GM23248 (cell line): ENCODE measurements at places on chromosomes 6 and 20. TPM values are rescaled to one million over a fixed set of nuclear protein-coding genes. Genes with fewer than 3 reads are reported as not detected.
A peak's percentile ranks its signal among the peaks of the same experiment; 100 is the strongest.

SLC22A23 gene
- 2.4 TPM in 2 replicates for polyA plus RNA-seq

AARS2 gene
- 5.3 and 6.0 TPM in 2 replicates for polyA plus RNA-seq

SYCP2 gene
- 0.24 and 0.39 TPM in 2 replicates for polyA plus RNA-seq

MAS1 gene
- polyA plus RNA-seq = not detected in 2 replicates

PTPN1 gene
- 18.8 and 18.9 TPM in 2 replicates for polyA plus RNA-seq

LRRC73 gene
- 0.41 and 1.0 TPM in 2 replicates for polyA plus RNA-seq

GRCh38 chr6:6002005-6002847, 4.5 kb downstream of the NRN1 start:
- DNase-seq = peak; percentile 56

- no peak for DNase-seq
These were observed 1.4 kb upstream of the CDK19 start for GRCh38 chr6:110816677-110817076.

GRCh38 chr6:35068206-35068605, 72.9 kb downstream of the TCP11 start:
- no peak for DNase-seq

GRCh38 chr6:41078101-41078500, 5.3 kb downstream of the NFYA start:
- no peak for DNase-seq

DNA sequence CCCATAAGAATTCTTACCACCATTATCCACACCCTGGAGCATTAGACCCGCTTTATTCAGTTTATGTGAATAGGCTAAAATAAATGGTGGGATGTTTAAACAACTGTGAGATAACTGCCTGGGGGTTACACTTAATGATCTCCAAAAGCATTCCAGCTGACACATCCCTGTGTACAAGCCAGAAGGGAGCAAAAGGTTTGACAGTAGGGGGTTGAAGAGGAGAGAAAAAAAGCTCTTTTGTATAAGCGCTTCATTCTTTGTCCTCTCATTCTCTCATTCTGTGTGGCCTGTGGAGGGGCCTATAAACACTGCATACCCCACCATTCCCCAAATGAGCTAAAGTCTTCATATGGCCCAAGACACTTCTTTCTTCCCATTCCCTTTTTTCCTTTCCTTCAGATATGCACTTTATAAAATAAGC, 30.8 kb upstream of the COL21A1 start:
- DNase-seq = no peak

DNA sequence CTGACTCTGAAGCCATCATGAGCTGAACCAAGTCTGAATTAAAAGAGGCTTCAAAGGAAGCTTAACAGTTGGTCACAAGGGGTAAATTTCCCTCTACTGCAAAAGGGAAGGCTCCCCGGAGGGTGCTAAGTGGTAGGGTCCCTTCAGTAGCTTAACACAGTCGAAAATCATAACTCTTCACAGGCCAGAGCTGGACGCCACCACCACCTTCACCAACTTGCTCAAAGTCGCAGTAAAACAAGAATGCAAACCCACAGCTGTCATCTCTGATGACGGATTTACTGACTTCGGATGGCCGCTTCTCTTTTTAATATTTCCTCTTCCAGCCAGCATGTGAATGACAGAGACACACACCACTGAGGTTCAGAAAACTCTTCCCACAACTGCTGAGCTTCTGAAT, 144.7 kb upstream of the FBXL4 start:
- no peak for DNase-seq

DNA sequence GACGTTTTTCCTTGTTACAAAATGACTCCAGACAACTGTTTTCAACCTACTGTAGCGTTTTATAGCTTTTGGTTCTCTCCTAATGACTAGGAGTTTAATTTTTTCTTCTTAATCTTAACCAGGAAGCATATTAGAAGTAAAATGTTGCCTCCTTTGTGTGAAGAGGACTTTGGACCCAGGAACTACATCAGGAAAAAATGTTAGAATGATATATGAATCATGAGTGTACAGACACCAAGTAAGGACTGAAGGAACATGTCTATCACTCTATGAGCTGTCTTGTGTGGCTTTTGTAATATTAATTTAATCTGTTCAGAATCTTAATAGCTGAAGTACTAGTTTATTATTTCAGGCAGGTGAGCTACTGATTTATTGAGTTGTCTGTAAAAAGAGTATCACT, 71.0 kb upstream of the MARCKS start:
- DNase-seq = no peak

GRCh38 chr6:74073999-74074398, 378.0 kb downstream of the CD109 start:
- peak; percentile 81 for DNase-seq

DNA sequence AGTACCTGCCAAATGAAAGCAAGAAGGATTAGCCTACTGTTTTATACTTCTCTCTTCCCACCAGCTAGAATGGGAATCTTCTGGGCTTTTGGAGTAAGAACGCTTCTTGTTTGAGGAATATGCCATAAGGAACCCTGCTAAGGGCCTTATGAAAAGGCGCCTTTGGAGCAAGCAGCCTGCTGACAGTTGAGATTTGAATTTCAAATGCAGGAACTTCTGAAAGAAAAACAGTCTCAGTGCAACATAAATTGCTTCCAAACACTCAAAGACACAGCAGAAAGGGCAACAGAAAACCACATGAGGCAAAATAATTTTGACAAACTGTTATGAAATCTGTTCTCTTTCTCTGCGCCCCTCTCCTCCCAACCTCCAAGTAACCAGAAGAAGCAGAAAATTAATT, 149.4 kb upstream of the B3GAT2 start:
- no peak for DNase-seq

GRCh38 chr6:87483929-87484328, 11.2 kb downstream of the SLC35A1 start:
- peak; percentile 15 for DNase-seq

DNA sequence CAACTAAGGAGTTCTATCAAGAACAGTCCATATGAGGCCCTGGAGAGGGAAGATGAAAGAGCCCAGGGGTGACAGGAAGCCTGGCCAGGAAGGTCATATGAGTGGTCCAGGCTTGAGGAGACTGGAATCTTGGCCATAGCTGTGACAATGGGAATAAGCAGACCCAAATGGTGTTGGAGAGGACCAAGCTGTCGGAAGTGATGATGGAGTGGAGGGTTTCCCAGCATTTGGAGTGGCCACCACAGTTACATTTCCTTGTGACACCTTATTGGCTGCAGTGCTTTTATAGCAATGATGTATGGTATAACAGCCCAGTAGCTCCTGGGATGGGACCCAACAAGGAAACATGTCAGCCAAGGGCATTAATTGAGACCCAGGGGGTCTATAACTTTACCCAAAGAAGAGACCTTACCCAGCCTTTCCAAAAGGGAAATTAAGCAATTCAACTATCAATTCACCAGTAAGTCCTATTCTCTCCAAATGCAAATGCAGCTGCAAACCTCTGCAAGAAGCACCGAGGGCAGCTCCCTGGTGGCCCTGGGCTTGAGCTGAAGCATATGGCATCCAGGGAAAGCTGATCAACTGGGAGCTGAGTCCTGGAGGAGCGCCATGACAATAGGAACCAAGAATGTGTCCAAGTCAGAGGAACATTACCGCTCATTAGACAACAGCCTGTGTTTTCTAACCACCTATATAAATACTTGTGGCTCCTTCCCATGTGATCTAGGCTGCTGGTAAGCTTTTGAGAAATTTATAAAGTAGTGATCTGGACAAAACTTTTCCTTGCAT, 219.4 kb downstream of the SOD2 start:
- no peak for DNase-seq

GRCh38 chr6:25194172-25194678, 84.9 kb upstream of the CARMIL1 start:
- peak; percentile 32 for DNase-seq

GRCh38 chr6:133505681-133506080, 264.5 kb downstream of the EYA4 start:
- DNase-seq = no peak

- no peak for DNase-seq
These were observed 110.5 kb downstream of the ARHGAP18 start for GRCh38 chr6:129599467-129599866.

- DNase-seq = no peak
These were observed 33.4 kb upstream of the INSM1 start for GRCh38 chr20:20334489-20334888.

DNA sequence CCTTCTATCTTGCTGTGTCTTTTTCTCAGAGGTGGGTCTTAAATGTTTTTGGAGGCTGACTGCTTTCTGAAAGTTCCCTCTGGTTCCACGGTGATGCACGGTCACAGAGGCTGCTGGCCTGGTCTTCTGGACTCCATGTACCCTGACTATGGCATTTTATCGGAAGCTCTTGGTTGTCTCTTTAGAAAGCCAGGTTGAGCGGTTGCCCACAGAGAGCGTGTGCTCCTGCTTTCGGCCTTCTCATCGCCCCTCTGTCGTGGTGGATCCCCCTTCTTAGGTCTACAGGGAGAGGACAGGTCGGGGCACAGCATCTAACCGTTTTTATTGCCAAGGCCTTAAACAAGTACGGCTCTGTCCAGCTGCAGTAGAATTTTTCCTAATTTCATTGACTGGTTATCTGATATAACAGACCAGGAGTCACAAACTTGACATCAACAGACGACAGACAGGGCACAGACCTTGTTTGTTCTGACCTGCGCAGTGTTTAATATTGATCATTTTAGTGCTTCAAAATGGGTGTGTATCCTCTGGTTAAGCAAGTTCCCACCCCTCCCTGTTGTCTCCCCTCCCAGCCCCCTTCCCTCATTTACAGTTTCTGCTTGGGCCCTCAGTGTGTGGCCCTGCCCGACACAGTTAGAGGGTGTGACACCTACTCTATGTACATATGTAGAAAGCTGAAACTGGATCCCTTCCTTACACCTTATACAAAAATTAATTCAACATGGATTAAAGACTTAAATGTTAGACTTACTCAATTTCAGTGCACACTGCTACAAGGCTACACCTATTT, 24.7 kb downstream of the SYTL3 start:
- no peak for DNase-seq

GRCh38 chr6:80872199-80872950, 765.9 kb downstream of the BCKDHB start:
- DNase-seq = peak; percentile 25

- peak; percentile 72 for DNase-seq
These were observed at the start of gene CAP2 for GRCh38 chr6:17392978-17393891. TSS of gene CAP2 (plus strand) at chr6:17393595. CDS start at chr6:17421556, 27,961 bp downstream.

DNA sequence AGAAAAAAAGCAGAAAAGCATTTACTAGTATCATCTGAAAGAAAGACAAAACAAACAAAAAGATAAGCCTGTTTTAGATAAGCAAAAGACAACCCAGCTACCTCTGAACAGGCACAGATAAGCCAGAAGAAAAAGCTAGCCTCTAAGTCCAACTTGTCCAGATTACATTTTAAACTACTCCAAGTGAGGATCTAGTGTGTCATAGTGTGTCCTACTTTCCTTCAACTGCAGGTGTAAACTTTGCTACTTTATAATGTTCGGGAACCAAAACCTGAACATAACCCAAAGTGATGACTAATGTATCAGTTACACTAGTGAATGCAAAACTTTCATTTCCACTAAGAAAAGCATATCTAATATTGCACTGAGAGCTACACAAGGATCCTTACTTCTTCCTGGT, 19.5 kb downstream of the ADNP start:
- DNase-seq = no peak

DNA sequence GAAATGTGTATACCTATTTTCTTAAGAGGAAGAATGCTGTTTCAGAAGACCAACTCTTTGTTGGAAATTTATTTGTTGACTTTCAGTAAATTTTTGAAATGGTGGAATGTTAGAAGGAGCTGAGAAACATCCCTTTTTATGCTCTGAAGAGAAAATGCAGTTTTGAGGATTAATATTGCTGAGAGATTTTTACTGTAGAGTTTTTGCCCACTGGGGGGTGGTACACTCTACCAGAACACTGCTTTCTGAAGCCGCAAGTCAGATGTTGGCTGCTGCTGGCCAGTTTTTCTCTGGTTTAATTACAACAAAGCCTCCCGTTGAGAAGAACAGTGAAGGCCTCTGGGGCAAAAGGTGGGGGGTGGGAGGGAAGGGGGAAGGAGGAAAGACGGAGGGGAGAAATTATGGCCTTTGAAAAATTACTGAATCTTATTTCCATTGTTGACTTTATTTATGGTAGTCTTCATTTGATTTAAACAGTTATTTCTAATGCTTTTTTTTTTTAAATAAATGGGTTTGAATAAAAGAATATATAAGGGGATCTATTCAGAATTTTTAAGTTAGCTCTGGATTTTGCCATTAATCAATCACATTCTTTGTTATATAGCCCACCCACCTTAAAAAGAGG, 3.0 kb downstream of the FLRT3 start:
- peak; percentile 75 for DNase-seq
